ENCODE measurements at places on chromosomes 6 and 20.

DNA sequence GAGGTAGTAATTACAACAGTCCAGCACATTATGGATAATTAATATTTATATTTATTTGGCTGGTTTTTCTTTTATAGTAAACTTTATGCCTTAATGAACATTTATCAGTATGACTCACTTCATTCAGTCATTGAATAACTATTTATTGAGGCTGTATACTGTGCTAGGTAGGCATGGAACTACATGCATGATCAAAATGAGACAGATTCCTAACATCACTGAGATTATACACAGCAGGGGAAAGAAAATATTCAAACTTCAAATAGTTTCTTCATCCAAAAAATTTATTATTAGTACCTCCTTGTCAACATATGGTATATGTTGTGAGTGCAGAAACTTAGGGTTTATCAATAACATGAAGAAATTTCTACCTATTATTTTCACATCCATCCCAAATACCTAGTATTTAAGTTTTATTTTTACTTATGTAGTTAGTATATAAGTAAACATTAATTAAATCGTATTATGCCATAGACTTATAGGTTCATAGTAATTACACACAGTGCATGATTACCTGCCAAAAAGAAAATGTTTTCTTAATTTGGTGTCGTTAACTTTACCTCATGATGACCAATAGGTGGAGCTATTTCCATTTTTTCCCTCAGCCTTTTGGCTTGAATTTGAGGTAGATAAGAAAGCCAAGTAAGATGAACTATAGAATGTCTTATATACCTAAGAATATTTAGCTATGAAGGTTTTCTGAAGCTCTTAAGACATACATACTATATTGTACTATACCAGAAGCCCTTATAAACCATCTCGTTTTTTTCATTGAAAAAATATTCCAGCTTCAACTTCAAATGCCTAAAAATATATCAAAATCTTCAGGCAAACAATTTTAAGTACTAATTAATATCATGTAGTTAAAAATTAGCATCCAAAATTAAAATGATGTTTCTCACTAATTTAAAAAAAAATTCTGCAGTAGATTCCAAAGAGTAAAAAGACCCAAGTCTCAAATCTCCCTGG is 12.5 kb upstream of the TMEM30A start:
- DNase-seq = peak; percentile 69

GRCh38 chr6:159438106-159438505 is 254.9 kb downstream of the SOD2 start:
- DNase-seq = no peak

GRCh38 chr6:72425003-72425681 is 196.7 kb upstream of the KCNQ5 start:
- no peak for DNase-seq

GRCh38 chr20:62792940-62793756 is 3.1 kb upstream of the MRGBP start:
- DNase-seq = no peak

- DNase-seq = no peak
These were observed 230.1 kb downstream of the NFATC2 start for GRCh38 chr20:51312480-51312783.

GRCh38 chr20:19911810-19912382 is 105.3 kb upstream of the NAA20 start:
- no peak for DNase-seq

- no peak for DNase-seq
These were observed 107.4 kb upstream of the RIPOR2 start for GRCh38 chr6:25042984-25043725.

DNA sequence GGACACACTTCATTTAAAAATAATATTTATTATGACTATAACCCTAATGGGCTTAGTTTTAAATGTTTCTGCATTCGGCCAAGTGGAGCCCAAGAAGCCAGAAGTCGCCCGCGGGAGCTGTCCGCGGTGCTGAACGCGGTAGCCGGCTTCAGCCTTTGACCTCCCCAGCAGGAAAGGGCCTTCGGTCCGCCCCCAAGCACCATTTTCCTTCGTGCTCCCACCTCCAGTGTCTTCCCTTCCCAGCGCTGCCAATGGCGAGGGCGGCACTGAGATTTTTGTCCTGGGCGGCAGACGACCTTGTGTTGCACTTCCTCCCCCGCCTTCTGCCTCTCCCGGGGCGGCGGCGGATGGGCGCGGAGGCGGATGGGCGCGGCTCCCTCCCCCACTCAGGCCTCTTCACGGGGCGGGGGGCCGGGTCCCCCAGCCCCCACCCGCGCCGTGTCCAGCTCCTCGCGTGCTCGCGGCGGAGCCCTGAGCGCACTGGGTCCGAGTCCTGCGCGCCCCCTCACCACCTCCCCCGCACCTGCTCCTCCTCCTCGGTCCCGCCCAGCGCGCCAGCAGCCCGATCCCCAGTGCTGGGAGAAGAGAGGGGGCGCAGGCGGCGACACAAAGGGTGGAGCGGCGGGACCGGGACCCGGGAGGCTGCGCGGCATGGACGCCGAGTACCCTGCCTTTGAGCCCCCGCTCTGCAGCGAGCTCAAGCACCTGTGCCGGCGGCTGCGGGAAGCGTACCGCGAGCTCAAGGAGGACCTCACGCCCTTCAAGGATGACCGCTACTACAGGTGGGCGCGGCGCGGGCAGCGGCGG is 23.6 kb upstream of the TMEM181 start:
- DNase-seq = peak; percentile 75

DNA sequence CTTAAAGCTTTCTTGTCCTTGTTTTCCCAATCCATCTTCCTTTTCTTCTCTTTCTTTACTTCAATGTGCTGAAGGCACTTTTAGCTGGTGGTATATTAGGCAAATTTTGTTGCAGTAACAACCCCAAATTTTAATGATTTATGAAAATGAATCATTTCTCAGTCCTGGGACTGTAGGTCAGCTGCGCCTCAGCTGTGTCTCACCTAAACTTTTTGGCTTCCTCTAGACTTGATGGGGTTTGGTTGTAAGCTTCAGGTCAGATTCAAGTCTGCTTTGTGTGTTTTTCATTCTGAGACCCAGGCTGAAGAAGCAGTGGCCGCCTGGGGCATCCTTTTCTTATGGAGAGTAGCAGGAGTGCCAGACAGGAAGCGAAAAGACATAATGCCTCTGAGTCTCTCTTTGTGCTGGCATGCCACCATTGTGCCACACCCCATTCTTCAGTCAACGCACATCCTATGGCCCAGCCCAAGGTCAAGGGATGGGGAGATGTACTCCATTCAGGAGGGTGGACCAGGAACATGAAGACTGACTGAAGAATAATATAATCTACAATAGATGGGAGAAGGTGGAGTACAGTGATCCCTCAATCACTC is 28.9 kb upstream of the CD83 start:
- no peak for DNase-seq

DNA sequence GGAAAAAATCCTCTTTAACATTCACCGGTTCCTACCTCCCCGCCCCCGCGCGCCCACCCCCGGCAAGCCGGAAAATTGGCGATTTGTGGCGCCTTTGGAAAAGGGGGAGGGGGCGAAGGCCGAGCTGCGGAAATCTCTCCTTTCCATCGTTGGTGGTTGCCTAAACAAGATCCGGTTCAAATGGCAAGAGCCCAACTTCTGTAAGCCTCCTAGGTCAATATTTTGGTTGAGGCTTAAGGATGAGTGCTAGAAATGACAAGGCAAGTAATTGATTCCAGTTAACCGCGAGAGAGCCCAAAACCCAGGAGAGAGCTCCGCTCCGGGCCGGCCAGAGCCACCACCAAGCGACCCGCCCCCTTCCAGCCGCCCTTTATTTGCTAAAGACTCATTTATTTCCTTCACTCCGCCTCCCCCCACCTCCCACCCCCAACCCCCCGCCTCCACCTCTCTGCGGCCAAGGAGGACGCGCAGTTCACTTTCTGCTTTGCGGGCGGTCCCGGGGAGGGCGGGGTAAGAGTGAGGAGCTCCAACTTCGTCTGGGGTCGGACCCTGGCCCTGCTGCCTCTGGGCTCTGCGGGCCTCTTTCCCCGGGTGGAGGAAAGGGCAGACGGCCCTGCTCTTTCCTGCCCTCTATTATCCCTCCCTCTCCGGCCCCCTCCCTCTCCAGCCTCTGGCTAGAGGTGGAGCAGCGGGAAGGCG is 838 bp upstream of the NKX2-2 start:
- DNase-seq = no peak

GRCh38 chr20:50328222-50328979 is 137.8 kb downstream of the CEBPB start:
- DNase-seq = no peak

GRCh38 chr6:142695016-142695415 is 250.0 kb downstream of the HIVEP2 start:
- no peak for DNase-seq

- no peak for DNase-seq
These were observed 234.4 kb downstream of the CENPW start for GRCh38 chr6:126574301-126574700.

- no peak for DNase-seq
These were observed 24.2 kb downstream of the TBC1D7 start for GRCh38 chr6:13304101-13304500.

DNA sequence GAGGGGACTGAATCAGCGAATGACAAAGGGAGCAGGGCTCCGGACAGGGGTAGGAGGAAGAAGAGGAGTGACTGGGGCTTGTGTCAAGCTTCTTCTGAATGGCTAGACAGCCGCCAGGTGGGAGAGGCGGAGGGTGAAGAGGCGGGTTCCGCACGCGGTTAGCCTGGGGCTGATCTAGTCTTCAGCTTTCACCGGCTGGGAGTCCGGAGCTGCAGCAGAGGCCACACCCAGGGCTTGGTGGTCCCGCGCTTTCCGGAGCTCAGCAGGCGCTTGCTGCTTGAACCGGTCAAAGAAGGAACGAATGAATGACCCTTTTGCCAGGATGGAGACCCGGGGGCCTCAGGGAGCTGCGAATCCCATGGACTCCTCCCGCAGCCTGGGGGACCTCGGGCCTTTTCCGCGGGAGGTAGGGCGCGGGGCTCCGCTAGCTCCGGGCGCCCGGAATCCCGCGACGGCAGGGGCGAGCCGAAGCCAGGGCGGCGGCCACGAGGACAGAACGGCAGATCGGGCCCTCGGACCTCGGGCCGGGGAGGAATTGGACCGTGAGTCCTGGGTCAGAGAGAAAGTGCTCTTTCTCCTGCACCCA is at the start of gene C6orf141:
C6orf141 (plus strand) TSS at position 177 of the 586 bp plus-strand sequence; CDS start at position 302, 125 bp downstream.
- no peak for DNase-seq

GRCh38 chr6:101730954-101731353 is 337.4 kb downstream of the GRIK2 start:
- no peak for DNase-seq

GRCh38 chr6:136791296-136792094 is 782 bp downstream of the MAP3K5 start:
- peak; percentile 56 for DNase-seq

DNA sequence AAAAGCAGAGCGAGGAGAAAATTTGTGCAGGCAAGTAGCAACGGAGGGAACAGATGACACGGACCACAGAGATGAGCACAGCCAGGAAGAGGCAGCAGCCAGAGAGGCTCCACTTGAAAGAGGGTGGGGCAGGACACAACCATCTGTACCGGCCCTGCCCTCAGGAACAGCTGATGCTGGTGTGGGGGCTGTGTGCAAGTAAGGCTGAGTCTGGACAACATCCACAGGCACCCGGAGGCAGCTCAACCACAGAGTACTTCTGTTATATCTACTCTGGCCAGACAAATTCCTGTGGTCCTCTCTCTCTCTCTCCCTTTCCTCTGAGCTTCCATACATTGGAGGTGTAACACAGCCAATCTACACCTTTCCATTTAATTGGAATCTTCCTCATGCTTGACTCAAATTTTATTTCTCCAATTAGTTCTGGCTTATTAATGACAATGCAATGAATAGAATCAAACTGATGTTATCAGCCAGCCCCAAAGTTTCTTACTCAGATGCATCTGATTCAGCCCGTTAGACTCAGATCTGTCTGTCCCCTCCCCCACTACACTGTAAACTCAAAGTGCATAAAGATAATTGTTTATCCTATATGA is 24.9 kb downstream of the KIF13A start:
- no peak for DNase-seq

DNA sequence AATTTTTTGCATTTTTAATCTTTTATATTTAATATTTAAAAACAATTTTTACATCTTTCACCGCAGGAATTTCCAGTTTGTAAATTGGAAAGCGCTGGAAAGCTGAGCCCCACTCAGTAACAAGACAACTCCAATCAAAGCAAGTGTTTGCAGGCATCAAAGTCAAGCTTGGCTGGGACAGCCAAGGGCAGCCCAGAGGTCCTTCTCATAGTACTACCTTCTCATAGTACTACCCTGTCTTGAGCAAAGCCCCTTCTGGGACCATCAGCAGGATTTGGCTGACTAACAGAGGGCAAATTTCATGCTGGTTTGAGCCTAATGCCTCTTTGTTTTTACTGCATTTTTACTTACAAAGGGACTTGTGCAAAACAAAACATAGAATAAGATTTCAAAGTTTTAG is 228.3 kb downstream of the SIM1 start:
- no peak for DNase-seq

DNA sequence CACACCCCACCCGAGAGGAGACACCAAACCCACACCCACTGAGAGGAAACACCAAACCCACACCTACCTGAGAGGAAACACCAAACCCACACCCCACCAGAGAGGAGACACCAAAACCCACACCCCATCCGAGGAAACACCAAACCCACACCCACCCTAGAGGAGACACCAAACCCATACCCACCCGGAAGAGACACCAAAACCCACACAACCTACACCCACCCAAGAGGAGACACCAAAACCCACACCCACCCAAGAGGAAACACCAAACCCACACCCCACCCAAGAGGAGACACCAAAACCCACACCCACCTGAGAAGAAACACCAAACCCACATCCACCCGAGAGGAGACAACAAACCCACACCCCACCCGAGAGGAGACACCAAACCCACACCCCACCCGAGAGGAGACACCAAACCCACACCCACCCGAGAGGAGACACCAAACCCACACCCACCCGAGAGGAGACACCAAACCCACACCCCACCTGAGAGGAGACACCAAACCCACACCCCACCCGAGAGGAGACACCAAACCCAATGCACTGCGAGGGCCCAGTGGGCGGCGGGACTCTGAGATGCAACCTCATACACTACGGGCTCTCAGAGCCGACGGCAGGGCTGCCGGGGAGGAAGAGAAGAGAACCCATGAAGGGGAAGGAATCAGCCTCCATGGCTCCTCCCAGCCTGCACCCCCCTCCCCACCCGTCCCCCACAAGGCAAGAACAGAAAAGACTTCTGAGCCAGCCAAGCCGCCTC is 83.3 kb downstream of the TAF4 start:
- peak; percentile 29 for DNase-seq

DNA sequence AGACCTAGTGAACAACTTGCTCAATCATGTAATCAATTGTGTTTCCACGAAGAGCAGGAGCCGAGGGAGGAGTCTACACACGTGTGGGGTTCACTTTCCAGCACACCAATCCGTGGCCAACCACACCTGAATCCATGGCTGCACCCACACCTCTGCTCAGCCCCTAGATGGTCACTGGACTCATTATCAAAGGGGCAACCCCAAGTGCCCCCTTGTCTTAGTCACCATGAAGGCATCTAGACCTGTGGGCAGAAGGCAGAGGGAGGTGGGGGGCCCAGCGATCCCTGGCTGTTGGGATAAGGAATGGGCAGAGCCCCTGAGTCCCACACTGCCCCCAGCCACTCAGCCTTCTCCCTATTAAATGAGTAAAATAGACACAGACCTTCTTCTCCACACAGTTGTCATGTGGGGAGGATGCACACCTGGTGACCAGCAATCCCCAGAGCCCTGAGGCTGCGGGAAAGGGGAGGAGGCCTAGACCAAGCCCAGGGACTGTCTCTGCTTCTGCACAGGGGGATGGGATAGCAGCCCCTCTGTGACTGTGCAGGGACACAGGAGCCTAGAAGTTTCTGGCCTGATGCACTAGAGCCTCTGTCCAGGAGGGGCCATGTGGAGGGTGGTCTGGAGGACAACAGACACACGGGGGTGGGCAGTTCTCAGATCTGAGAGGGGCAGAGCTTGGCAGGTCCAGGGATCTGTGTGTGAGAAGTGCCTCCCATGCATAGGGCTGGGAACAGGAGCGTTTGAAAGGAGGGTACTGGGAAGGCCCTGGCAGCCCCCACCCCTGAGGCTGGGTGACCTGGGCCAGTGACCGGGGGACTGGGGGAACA is 1.9 kb upstream of the RAET1L start:
- DNase-seq = no peak
